Stimulated activated naive CD8-positive, alpha-beta T cell treated with anti-CD3 and anti-CD28 coated beads, Interleukin-15, Interleukin-2, amounts not matched to agents 100 U/mL and 50 U/mL, for 24 hours (primary cell): ENCODE measurements at places on chromosomes 12 and 14.
A peak's percentile ranks its signal among the peaks of the same experiment; 100 is the strongest.

- DNase-seq = no peak
Observed at GRCh38 chr14:97413966-97414717, 617.0 kb downstream of the VRK1 start.

DNA sequence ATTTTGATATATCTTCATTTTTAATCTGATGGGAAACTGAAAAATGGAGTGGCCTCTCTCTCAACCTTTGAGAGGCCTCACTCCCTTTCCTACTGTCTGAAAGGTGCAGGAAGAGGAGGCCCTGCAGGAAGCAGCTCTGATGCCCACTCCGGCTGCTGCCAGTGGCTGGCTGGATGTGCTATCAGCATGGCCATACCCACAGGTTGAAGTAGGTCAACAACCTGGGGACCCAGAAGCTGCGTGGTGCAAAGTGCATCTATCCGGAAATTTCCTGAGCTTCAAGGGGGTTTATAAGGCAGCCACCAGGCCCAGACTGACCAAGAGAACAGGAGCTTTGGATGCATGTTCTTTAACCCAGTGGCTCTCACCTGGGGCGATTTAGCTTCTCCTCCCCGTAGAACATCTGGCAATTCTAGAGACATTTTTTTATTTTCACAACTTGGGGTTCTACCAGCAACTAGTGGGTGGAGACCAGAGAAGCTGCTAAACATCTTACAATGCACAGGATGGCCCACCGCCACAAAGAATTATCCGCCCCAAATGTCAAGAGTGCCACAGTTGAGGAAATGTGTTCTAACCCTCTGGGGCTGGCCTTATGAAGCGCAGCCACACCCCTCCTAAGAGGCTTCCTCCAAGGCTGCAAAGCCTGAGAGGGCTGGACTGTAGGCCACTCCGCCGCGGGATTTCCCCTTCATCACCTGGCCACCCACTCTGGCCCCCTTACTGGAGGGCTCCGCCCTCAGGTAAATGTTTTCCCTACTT, 8.2 kb upstream of the BATF start:
- peak; percentile 32 for DNase-seq

- no peak for DNase-seq
Observed at GRCh38 chr12:12682284-12682683, 13.7 kb downstream of the GPR19 start.

GRCh38 chr12:91819132-91819447, 326.6 kb downstream of the BTG1 start:
- DNase-seq = no peak

GRCh38 chr14:52473557-52473956, 78.7 kb downstream of the TXNDC16 start:
- no peak for DNase-seq

DNA sequence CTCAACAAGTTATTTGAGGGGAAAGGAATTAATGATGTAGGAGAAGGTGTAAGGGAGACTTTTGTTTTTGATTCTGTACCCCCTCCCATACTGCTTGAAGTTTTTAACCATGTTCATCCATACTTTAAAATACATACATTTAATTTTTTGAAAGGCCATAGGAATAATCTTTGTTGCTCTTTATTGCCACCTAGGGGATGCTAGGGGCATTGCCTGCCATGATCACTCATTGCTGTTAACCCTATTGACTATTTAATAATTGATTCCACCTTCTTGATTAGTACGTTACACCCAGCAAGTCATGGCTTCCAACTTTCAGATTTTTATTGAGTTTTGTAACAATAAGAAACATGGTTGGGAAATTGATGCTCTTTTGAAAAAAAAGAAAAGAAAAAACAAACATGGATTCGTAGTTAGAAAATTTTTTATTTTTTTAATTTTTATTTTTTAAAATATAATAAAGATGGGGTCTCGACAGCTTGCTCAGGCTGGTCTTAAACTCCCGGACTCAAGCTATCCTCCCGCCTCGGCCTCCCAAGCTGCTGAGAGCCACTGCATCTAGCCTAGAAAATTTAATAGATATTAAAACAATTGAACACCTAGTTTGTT, 8.5 kb upstream of the PRKAB1 start:
- DNase-seq = peak; percentile 37

GRCh38 chr14:55773984-55774545, 194.1 kb downstream of the KTN1 start:
- DNase-seq = no peak

- DNase-seq = no peak
Observed at GRCh38 chr12:25126101-25126500, 68.9 kb downstream of the DNAI7 start.

- DNase-seq = no peak
Observed at GRCh38 chr12:53820514-53821306, 68.9 kb upstream of the CISTR start.

DNA sequence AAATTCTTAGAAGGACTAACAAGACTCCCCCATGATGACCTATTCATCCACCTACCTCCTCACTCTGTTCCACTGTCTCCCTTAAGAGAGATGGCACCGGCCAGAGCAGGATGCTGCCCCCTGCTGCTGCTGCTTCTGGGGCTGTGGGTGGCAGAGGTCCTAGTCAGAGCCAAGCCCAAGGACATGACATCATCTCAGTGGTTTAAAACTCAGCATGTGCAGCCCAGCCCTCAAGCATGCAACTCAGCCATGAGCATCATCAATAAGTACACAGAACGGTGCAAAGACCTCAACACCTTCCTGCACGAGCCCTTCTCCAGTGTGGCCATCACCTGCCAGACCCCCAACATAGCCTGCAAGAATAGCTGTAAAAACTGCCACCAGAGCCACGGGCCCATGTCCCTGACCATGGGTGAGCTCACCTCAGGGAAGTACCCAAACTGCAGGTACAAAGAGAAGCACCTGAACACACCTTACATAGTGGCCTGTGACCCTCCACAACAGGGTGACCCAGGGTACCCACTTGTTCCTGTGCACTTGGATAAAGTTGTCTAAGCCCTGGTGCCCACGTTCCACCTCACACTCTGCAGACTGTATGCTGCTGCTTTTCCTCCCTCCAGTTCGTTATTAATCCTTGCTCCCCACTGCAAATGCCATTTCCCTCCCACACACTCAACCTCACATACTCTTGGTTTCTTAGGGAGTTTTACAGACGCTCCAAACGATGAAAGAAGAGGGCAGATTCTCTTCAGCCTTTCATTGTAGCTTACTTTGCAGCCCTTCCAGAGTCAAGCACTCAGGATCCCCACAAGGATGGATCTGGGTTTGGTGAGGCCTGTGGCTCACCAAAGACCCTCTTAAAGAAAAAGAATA, at the start of gene RNASE8:
Gene RNASE8, plus strand, starts transcription at position 20 of the 873 bp plus-strand sequence. Its CDS starts 71 bp downstream, at position 91.
- DNase-seq = no peak

DNA sequence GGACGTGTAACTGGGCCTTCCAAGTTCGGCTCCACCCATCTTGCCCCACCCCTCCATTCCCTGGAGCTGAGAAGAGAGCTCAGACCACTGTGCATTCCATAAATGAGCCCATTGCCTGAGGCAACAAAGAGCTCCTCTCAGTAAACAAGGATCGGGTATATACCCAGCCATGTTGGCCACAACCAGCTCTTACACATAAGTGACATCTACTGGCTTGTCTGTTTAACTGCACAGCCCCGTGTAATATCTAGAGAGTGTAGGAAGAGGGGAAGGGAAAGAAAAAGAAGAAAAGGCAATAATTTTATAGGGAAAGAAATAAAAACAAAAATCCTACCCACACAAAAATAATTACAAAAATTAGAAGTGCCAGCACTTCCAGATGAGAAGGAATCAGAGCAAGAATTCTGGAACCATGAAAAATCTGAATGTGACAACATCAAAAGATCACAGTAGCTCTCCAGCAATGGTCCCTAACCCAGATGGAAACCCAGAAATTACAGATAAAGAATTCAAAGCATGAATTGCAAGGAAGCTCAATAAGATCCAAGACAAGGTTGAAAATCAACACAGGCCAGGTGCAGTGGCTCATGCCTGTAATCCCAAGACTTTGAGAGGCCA, 308.1 kb downstream of the RPAP3 start:
- peak; percentile 34 for DNase-seq
